ENCODE measurements at places on chromosomes 12 and 14. TPM values are rescaled to one million over a fixed set of nuclear protein-coding genes. Genes with fewer than 3 reads are reported as not detected.

Gene KRT6A
- total RNA-seq: not detected

Gene STAB2
- not detected for total RNA-seq

Gene VDR
- 103 TPM for total RNA-seq

Gene DCAF11
- total RNA-seq: 89.9 TPM

Gene CKB
- total RNA-seq: 3.6 TPM

Gene TSPAN8
- total RNA-seq: not detected

Gene CCDC38
- total RNA-seq: 0.12 TPM

Gene RNF10
- 172 TPM for total RNA-seq

Gene KCNC2
- not detected for total RNA-seq

Gene B3GNT4
- 0.32 TPM for total RNA-seq

Gene GPR68
- total RNA-seq: 43.8 TPM

Gene CD9
- total RNA-seq: 29.7 TPM

Gene SSTR1
- total RNA-seq: not detected

Gene TESPA1
- total RNA-seq: 147 TPM

Gene P2RX7
- 12.0 TPM for total RNA-seq

Gene CSRP2
- total RNA-seq: 0.39 TPM

Gene WDR20
- 39.8 TPM for total RNA-seq

Gene INSM2
- total RNA-seq: not detected

Gene SELPLG
- 239 TPM for total RNA-seq

Gene TAS2R43
- 1.2 TPM for total RNA-seq

Gene TAS2R14
- 5.2 TPM for total RNA-seq

Gene PAN2
- 44.2 TPM for total RNA-seq
